Stimulated activated CD8-positive, alpha-beta memory T cell treated with anti-CD3 and anti-CD28 coated beads, Interleukin-15, amount 100 ng/mL, for 24 hours (primary cell): ENCODE measurements at places on chromosomes 11 and 22.
A peak's percentile ranks its signal among the peaks of the same experiment; 100 is the strongest.

DNA sequence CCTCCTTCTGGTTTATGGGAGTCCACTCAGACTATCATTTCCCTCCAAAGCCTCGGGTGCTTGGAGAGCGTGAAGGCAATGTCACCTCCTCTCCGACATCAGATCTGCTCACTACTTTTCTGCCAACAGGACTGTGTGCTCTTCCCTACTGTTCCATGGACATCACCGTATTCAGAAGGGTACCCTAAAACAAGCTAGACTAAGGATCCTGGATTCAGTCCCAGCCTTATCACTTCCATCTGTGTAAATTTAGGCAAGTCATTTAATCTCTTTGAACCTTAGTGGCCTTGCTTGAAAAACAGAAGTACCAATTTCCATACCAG lies 78.2 kb downstream of the KCNC1 start:
- no peak for DNase-seq

GRCh38 chr11:2779499-2779980 lies 79.7 kb upstream of the KCNQ1OT1 start:
- no peak for DNase-seq

- no peak for DNase-seq
These were observed 16.2 kb downstream of the ARHGEF12 start for GRCh38 chr11:120352405-120352804.

DNA sequence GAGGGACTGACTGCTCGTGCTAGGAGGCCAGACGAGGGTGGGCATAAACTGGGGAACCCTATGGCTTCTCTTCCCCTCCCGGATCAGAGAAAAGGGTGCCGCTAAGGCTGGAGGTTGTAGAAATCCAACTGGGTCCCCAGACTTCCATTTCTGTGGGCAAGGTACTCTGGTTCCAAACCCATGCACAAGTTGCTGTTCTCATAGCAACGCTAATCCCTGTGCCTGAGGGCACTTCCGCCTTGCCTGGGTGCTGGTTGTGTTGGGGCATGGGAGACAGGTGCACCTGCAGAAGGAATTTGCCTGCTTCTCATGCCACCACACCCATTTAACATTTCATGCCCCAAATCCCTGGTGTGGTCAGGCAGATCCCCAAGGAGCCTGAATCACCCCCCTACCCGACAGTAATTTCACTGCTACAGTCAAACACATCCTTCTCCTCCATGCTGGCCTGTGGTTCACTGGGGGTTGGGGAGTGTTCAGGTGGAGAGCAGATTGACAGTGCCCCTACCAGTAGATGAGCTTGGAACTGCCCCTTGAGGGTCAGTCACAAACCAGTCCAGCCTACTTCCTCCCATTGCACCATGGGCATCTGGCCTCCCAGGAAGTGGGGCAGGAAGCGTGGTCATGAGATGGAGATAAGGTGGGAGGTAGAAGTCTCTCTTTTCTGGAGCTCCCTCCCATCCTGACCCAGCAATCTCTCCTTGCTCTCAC lies 1.2 kb downstream of the C2CD2L start:
- DNase-seq = no peak

- no peak for DNase-seq
These were observed 266.2 kb upstream of the PLET1 start for GRCh38 chr11:112526699-112527416.

DNA sequence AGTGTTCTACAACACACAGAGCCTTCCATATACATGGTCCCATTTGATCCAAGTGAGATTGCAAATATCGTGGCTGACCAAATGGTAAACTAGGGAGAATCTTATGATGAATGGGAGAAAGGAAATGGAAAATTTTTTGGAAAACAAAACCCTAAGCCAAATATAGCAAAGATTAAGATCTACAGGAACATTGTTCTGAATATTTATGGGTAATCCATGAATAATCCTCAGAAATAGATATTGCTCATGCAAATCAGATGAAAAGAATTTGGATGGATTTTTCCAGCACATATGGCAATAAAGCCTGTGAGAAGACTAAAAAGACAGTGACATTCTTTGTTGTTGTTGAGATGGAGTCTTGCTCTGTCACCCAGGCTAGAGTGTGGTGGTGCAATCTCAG lies 21.7 kb upstream of the PRDM10 start:
- no peak for DNase-seq

DNA sequence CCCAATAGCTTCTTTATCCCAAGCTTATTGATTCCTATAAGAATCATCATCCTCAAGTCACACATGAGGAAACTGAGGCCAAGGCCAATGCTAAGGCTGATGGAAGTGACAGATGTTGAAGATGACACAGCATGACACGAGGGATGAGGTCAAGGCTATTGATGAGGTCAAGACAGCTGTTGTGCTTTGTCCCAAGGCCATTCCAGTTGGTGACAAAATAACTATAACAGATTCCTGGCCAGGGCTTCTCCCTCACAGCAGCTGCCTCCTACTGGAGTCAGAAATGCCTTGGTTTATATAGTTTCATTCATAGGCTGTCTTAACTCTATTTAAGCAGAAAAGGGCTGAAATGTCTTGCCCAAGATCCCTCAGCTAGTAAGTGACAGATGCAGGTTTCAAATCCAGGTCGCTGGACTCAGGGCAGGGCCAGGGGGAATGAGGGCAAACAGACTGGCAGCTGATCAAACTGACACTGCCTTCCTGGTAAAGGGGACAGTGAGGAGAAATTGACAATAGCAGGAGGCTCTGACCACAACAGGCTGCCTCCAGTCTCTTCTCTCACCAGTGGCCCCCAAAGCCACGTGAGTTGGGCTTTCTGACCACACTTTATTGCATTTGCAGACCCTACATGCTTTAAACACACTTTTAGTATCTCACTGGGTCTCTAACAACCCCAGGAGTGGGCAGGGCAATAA lies 16.5 kb downstream of the MIF start:
- no peak for DNase-seq

DNA sequence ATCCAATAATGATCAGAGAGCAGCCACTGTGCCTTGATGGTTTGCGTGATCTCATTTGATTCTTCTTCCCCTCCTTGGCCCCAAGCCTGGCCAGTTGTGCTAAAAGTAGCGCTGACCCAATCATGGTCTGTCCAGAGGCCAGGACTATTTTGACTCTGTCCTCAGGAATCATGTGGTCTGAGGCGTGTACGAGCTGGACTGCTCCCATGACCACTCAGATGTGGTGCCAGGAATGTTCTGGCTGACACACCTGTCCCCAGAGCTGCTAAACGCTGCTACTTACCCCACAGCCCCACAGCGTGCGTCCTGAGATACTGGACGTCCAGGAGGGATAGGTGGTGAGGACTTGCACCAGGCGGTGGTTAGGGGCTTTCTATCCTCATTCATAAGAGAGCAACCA lies 70.5 kb downstream of the FEZ1 start:
- no peak for DNase-seq

- DNase-seq = no peak
These were observed 83.2 kb upstream of the SYT13 start for GRCh38 chr11:45369313-45369712.

DNA sequence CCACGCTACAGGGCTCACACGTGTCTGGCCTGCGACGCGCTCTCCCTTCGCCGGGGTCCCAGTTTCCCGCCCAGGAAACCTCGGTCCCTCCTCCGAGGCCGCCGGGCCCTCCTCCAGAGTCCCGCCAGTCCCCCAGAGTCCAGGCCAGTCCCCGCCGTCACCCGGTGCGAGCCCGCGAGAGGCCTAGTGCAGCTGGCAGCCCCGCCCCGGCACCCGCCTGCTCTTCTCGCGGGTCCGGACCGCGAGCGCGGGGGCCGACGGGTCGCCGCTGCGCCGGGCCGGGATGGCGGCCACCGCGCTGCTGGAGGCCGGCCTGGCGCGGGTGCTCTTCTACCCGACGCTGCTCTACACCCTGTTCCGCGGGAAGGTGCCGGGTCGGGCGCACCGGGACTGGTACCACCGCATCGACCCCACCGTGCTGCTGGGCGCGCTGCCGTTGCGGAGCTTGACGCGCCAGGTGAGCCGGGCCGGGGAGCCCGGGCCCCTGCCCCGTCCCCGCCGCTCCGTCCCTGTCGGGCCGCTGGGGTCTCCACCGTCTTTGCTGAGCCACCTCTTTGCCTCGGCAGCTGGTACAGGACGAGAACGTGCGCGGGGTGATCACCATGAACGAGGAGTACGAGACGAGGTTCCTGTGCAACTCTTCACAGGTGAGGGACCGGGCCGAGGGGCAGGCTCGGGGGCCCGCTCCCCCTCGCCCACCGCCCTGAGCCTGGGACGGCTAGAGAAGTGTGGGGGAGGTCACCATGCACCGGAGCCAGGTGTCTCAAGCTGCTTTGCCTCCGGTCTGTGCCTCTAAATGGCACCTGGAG lies at the start of gene PTPMT1:
Gene PTPMT1 (plus strand): TSS at position 260 of the 809 bp plus-strand sequence. CDS start 24 bp downstream, at position 284.
- DNase-seq = peak; percentile 40

- DNase-seq = no peak
These were observed 171.7 kb downstream of the MPPED1 start for GRCh38 chr22:43583501-43583900.

DNA sequence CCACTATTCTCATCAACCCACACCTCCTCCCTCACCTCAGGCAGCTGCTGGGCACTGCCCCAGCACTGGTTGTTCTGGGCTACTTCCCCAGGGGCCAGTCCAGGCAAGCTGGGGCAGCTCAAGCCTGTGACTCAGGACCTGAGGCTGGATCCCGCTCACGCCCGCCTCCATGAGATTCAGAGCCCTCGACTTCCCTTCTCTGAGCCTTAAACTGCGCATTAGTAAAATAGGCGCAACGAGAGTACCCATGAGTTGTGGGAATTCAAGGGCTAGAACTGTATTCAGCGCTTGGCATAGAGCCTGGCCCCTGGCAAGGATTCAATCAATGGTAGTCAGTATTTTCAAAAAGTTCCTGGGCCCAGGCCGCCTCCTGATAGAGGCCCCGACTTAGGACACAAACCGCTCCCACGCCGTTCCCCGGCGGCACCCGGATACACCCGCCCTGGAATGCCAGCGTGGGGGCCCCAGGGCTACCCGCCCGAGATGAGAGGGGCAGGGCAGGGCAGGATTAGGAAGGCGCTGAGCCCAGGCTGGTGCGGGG lies 723 bp upstream of the CD82 start:
- no peak for DNase-seq

- DNase-seq = no peak
These were observed 39.0 kb upstream of the CHKA start for GRCh38 chr11:68160100-68160695.

DNA sequence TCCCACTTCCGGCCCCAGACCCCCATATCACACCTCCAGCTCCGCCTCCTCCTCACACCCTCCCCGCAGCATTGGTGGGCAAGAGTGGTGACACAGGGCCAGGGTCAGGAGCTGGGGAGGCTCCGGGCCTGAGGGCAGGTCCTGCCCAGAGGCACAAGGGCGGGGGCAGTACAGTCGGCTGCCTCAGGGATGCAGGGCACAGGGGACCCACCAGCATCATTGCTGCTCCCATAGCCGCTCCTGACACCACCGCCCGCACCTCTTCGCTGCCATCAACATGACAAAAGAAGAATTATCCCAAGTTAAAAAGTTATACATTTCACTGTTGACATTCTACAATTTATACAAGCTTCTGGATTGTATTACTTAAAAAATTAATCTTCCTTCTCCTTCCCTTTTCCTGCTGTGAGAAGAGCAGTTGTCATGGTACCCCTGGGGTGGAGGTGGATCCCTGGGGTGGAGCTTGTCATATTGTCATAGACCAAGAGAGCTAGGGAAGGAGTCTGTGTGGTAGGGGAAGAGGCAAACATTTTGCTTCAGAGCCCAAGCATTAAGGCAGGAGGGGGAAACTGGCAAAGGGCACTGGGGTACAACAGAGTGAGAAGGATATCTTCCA lies 4.1 kb downstream of the SBF2 start:
- no peak for DNase-seq

- DNase-seq = no peak
These were observed 380.3 kb downstream of the AASDHPPT start for GRCh38 chr11:106457727-106458126.

DNA sequence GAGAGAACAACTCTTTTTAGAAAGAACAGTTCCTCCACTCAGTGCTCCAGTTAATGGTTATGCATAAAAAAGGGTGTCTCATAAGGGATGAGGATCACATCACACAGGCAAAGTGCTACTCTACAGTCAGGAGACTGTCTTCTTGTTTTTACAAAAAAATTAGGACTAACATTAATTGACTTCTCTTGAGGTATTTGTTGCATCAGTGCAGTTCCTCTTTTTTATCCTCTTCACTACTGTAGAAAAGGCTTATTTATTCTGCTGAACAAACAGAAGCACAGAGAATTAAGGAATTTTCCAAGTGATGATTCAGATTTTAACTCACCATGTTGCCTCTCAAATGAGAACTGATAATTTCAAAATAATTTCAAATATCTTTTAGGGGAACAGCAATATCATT lies 1.9 kb downstream of the MMP8 start:
- no peak for DNase-seq

GRCh38 chr11:92794783-92795182 lies 174.7 kb upstream of the MTNR1B start:
- DNase-seq = no peak

DNA sequence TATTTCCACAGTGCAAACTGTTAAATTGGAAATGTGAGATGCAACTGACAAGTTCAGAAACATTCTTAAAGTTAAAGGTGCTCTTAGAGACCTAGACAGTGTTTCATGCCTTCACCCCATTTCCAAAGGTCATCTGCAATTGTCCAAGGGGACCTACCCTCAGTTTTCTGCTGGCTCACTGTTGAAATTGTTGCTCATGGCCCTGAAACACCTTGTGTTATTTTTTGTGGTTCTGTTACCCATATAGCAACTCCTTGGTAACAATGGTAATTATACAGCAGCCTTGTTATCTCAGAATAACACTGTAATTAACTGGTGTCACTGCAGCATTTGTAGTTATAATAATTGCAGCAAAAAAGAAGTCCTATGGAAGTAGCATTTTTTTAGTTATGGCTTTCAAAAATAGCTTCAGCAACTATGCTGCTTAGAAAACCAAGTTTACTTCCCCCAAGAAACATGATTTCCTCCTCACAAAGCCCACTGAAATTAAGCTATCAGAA lies 49.2 kb upstream of the CCDC34 start:
- DNase-seq = no peak

- DNase-seq = no peak
These were observed 66.2 kb downstream of the ALX4 start for GRCh38 chr11:44243595-44244343.

DNA sequence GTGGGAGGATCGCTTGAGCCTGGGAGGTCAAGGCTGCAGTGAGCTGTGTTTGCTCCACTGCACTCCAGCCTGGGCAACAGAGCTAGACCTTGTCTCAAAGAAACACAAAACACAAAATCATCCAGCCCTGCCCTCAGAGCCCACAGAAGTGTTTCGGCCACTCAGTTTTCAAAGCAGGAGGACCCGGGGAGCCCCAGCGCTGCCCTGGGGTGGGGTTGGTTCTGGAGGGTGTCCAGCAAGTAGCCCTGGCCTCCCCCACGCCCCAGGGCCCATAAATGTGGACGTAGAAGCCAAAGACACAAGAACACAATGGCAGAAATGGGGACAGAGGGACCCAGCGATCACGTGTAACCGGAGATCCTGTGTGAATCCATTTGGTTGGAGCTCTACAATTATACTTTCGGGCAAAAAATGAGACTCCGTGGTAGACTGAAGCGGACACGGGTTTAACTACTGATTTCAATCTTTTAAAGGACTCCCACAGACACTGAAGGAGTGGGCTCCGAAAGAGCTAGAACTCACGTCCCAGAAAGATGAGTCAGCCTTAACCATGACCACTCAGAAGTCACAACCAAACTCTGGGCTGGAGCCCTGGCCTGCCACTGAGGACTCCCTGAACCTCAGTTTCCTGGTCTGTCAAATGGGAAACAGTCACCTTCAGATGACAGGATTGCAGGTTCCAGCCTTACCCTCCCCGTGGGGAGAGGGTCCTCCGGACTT lies 9.0 kb upstream of the CYTH4 start:
- DNase-seq = no peak
